ENCODE measurements at places on chromosomes 1 and 21. TPM values are rescaled to one million over a fixed set of nuclear protein-coding genes. Genes with fewer than 3 reads are reported as not detected.

BSND gene
- 0.19 TPM for total RNA-seq

LCE3E gene
- total RNA-seq: not detected

UBL4B gene
- total RNA-seq: 34.1 TPM

SPATA45 gene
- total RNA-seq: 14.3 TPM

PDPN gene
- 8.7 TPM for total RNA-seq

FCRL6 gene
- total RNA-seq: not detected

FOXD2 gene
- 0.99 TPM for total RNA-seq
